ENCODE measurements at places on chromosomes 12 and 14.

DNA sequence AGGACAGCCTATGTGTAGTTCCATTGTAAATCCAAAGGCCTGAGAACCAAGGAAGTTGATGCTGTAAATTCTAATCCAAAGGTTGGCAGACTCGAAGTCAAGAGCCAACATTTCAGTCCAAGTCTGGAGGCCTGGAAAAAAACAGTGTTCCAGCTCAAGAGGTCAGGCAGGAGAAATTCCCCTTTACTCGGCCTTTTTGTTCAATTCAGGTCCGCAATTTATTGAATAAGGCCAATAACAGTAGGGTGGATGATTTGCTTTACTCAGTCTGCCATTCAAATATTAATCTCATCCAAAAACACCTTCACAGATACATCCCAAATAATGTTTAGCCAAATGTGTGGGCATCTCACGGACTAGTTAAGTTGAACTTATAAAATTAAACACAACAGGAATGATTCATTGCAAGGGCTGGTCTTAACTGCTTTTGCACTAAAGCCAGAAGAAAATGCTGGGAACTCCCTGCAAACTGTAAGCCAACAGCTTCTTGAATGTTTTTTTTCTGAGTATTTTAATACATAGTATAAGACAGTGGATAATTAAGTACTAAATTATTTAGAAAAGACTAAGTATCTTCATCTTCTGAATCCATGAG lies 197.4 kb upstream of the GARIN6 start:
- no peak for DNase-seq

DNA sequence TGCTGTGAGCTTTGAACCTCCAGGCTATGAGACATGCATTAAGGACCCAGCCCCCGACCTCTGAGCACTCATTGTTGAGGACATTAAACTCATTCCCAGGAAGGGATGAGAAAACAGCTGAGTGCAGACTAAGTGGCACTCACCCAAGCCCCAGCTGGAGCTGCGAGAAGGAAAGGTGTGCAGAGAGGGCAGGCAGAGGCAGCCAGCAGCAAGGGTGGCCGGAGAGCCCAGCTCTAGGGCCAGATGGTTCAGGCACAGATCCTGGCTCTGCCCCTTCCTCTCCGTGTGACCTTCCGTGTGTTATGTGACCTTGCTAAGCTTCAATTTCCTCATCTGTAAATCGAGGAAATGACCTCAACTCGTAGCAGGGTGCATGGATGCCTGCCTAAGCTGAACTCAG lies 3.7 kb downstream of the TSPAN11 start:
- DNase-seq = no peak

GRCh38 chr12:3944620-3945019 lies 71.4 kb upstream of the PARP11 start:
- no peak for DNase-seq

DNA sequence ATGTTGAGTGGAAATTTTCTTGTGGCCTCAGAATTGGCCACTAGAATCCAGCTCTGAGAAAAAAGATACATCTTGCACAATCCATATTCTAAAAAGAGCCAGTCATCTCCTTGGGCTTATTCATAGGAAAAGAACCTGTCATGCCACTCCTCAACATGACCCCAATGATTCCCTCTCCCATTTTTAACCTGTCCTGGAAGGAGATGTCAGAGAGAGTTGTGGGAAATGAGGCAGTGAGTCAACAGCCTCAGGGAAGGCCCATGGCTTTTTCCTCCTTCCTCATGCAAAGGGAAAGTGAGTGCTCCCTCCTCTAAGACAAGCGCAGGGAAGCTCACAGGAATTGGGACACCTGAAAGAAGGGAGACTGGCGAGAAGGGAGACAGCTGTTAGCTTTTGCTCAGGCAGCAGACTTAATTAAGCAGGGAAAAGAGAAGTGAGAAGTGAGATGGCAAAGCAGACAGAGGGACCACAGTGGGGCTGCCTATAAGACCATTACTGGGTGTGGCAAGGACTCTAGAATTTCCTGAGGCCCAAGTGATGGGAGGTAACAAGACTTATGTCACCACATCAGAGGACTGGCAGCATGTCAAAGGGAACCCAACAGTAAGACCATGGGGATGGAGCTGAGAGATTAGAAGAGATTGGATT lies 10.2 kb upstream of the DHRS7 start:
- no peak for DNase-seq

Data from progenitor cell of endocrine pancreas (in vitro differentiated cells).